Peyer's patch (tissue), 4 donors: ENCODE measurements at places on chromosomes 12 and 14. TPM values are rescaled to one million over a fixed set of nuclear protein-coding genes. Genes with fewer than 3 reads are reported as not detected.

DNA sequence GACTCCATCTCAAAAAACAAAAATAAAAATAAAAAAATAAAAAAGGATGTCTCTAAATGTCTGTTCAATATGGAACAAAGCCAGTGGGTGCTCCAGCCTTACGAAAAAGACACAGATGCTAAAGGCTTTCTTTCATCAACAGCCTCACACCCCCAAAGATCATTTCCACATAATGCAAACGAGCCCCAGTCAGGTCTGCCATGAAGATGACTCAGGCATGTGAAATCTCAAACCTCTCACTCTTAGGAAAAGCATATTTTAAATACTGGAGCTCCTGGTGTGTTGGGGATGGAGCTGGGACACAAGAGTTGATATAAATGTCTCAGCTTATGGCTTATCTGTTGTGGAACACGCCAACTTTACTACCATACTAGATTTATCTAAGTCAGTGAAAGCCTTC lies 49.9 kb upstream of the PLXNC1 start:
- no peaks in the 10 kb centered on the region for H3K27me3 ChIP-seq
- no peak overlapping the region for H3K4me3 ChIP-seq
- H3K4me1 ChIP-seq: peaks cover 14% of the 10 kb centered on the region
- H3K36me3 ChIP-seq: no peaks in the 10 kb centered on the region
- no peak overlapping the region for H3K27ac ChIP-seq
- DNase-seq: no peak

DNA sequence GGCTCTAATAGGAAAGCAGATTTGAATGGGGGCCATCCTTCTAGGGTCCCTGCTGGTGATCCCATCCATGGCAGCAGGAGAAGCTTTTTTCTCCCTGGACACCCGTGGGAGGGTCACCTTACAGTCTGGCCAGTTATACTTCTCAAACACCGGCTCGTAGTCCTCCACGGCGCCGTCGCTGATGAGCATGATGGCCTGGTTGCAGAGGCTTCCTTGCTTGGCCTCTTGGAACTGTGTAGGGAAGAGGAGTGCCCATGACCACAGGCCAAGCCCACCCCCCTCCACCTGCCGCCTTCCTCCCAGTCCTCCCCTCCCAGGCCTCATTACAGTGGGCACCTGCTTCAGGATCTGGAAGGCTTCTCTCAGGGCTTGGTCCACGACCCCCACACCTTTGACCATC lies 33.8 kb downstream of the CACNA2D4 start:
- no peak overlapping the region for H3K4me3 ChIP-seq
- H3K36me3 ChIP-seq: no peaks in the 10 kb centered on the region
- no peak overlapping the region for H3K27ac ChIP-seq
- H3K4me1 ChIP-seq: no peaks in the 10 kb centered on the region

GRCh38 chr14:42130815-42131214 lies 524.1 kb downstream of the LRFN5 start:
- no peak overlapping the region for H3K27ac ChIP-seq
- H3K4me3 ChIP-seq: no peak overlapping the region
- no peak for DNase-seq
- no peaks in the 10 kb centered on the region for H3K27me3 ChIP-seq
- H3K36me3 ChIP-seq: no peaks in the 10 kb centered on the region
- H3K4me1 ChIP-seq: no peaks in the 10 kb centered on the region

DNA sequence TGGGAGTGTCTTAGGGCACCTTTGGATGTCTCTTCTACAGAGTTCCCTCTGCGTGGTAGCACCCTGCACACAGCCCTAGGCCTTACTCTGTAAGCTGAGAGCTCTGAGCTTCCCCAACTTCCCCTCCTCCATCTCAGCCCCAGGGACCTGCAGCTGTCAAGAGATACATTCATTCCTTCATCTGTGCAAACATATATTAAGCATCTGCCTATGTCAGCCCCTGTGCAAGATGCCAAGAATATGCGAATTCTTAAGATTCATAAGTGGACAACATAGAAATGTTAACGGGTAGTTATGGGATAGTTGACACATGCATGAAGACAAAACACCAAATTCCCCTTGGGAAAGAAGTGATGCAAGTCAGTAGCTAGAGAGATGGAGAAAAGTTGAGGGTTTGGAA lies 190.8 kb downstream of the SLC41A2 start:
- no peak overlapping the region for H3K27ac ChIP-seq
- no peak overlapping the region for H3K4me3 ChIP-seq
- H3K4me1 ChIP-seq: no peaks in the 10 kb centered on the region
- H3K27me3 ChIP-seq: no peaks in the 10 kb centered on the region
- no peak for DNase-seq

DNA sequence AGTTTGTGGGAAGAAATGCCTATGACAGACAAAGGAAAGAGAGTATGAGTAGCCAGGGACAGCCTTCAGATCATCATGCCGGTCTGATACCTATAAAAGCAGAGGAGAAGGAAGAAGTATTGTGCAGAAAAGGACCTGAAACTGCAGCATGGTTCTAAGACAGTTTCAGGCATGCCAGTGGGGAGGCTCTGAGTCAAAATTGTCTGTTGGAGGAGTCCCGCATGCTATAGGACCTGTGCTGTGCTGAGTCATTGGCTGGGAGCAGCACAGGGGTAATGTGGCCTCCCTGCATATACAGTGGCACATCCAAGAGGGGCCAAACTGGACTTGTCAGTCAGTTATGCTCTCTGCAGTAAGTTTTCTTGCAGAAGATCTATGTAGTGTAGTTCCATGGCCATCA lies 40.7 kb downstream of the NEUROD4 start:
- no peaks in the 10 kb centered on the region for H3K27me3 ChIP-seq
- no peaks in the 10 kb centered on the region for H3K4me1 ChIP-seq
- H3K27ac ChIP-seq: no peak overlapping the region
- no peak for DNase-seq
- H3K36me3 ChIP-seq: no peaks in the 10 kb centered on the region
- no peak overlapping the region for H3K4me3 ChIP-seq

GRCh38 chr14:27242874-27243273 lies 645.0 kb upstream of the NOVA1 start:
- no peak for DNase-seq
- H3K4me3 ChIP-seq: no peak overlapping the region
- no peaks in the 10 kb centered on the region for H3K27me3 ChIP-seq

DNA sequence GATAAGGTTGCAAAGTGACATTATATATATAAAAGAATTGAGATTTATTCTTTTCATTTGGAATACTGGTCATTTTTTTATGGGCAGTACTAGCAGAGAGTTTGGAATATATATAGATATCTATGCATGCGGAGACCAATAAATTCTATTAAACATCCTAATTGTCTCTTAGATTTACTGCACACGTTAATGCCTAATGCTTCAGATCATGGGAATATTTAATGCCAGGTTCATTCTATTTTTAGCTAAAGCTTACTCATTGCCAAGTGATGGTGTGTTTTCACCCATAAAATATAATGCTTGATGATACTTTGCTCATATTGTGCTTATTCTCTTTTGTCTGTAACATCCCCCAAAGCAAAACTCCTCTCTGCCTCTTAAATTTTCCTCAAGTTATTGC lies 264.4 kb downstream of the TMEM117 start:
- DNase-seq: no peak
- H3K36me3 ChIP-seq: no peaks in the 10 kb centered on the region
- H3K27ac ChIP-seq: no peak overlapping the region

GRCh38 chr14:101058571-101058970 lies 155.0 kb upstream of the RTL1 start:
- H3K4me1 ChIP-seq: no peaks in the 10 kb centered on the region
- H3K27ac ChIP-seq: no peak overlapping the region
- no peaks in the 10 kb centered on the region for H3K27me3 ChIP-seq
- no peak for DNase-seq
- H3K4me3 ChIP-seq: no peak overlapping the region

DNA sequence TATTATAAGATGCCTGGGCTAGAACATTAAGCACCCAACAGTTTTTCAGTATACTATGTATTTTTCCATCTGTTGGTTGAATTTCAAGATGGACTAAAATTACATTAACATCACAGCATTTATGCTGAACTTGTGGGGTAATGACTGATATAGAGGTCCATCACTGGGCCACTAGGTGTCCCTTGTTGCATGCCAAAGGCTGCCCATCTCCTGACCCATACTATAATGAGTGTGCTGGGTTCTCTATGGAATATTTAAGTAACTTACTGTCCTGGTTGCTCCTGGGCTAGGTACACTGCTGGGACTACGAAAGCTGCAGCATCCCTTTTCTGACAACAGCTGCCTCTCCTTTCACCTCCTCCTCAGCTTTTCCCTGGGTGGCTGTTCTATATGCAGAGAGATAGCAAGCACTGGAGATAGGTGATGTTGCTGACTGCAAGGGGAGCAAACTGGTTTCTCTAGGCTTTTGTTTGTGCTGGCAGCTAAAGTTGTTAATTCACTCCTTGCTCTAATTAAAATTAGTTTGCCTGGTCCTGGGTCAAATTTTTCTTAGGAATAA lies 138.6 kb upstream of the TRHDE start:
- no peaks in the 10 kb centered on the region for H3K4me1 ChIP-seq
- no peaks in the 10 kb centered on the region for H3K36me3 ChIP-seq
- DNase-seq: no peak

DNA sequence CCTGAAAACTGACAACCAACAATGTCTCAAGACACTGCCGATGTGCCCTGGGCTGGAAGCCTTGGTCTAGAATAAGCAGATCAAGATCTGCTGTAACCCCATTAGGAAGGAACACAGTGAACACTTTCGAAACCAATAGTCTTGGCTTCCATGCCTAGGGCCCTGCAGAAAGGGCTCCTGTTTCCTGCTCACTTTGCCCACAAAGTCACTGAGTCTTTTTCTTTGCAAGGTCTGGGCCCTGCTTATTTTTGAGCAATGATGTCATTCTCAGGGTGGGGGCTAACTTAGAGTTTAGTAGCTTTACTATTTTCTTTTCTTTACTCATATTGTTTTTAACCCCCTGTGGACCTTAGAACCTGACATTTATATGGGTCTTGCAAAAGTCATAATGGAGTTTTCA lies 704.2 kb upstream of the TMEM132C start:
- no peaks in the 10 kb centered on the region for H3K4me1 ChIP-seq
- no peaks in the 10 kb centered on the region for H3K27me3 ChIP-seq
- no peak for DNase-seq

- H3K4me3 ChIP-seq: no peak overlapping the region
- no peak for DNase-seq
- no peaks in the 10 kb centered on the region for H3K27me3 ChIP-seq
- H3K27ac ChIP-seq: no peak overlapping the region
- no peaks in the 10 kb centered on the region for H3K36me3 ChIP-seq
- no peaks in the 10 kb centered on the region for H3K4me1 ChIP-seq
Observed at GRCh38 chr14:37546621-37547447, 48.2 kb downstream of the FOXA1 start.

GRCh38 chr14:21093769-21094681 lies 4.4 kb downstream of the ZNF219 start:
- DNase-seq: no peak
- no peak overlapping the region for H3K27ac ChIP-seq
- no peaks in the 10 kb centered on the region for H3K27me3 ChIP-seq

GRCh38 chr14:75911883-75912282 lies 69.9 kb downstream of the TGFB3 start:
- no peak overlapping the region for H3K4me3 ChIP-seq
- no peak overlapping the region for H3K27ac ChIP-seq
- peaks cover 4% of the 10 kb centered on the region for H3K4me1 ChIP-seq

- no peak overlapping the region for H3K4me3 ChIP-seq
- DNase-seq: no peak
Observed at GRCh38 chr14:80781972-80782367, 159.6 kb downstream of the CEP128 start.

GRCh38 chr12:1560704-1561103 lies 33.7 kb downstream of the FBXL14 start:
- H3K36me3 ChIP-seq: no peaks in the 10 kb centered on the region
- no peaks in the 10 kb centered on the region for H3K4me1 ChIP-seq
- H3K27ac ChIP-seq: no peak overlapping the region
- no peaks in the 10 kb centered on the region for H3K27me3 ChIP-seq
- DNase-seq: no peak

DNA sequence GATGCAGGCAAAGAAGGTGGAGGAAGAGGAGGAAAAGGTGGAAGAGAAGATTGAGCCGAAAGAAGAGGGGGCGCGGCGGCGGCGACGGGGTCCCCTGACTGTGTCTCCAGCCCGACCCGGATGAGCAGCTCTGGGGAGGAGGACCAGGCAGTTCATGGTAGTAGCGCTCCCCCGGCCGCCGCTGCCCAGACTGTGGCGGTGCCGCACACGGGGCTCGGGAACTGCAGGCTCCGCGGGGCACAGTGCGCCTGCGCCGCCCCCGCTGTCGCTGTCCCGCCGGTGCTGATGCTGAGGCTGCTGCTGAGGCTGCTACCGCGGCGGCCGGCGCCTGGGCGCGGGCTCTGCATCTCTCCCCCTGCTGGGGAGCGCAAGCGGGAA lies at the start of gene KCNH5:
KCNH5 (minus strand) TSS at position 225 of the 378 bp plus-strand sequence. CDS start 272 bp downstream, outside the sequence.
- no peak for DNase-seq
- no peaks in the 10 kb centered on the region for H3K36me3 ChIP-seq
- no peaks in the 10 kb centered on the region for H3K4me1 ChIP-seq

DNA sequence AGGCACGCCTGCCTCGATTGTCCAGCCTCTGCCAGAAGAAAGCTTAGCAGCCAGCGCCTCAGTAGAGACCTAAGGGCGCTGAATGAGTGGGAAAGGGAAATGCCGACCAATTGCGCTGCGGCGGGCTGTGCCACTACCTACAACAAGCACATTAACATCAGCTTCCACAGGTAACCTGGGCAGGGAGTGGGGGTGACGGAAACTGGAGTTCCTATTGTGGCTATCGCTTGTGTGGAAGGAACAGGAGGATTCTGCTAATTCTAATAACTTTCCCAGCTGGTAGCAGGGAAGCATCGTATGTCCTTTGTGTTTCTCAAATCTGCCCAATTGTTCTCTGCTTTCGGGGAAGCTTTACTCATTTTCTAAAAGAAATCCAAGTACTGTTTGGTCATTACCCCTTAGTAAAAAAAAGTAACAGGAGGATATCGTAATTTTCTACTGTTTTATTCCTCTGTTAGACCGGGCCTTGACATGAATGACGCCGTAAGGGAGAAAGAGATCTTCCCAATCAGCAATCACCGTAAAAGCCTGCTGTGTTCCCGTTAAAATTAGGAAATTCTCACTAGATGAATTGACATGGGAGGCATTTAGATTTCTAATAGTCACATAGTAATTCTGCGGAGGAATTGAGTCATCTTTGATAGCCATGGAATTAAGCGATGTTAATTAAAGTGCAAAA lies 449 bp downstream of the THAP2 start:
- no peak for DNase-seq
- no peaks in the 10 kb centered on the region for H3K27me3 ChIP-seq
- H3K4me3 ChIP-seq: peak overlapping the region; percentile 92
- no peaks in the 10 kb centered on the region for H3K36me3 ChIP-seq
- peaks cover 4% of the 10 kb centered on the region for H3K4me1 ChIP-seq

- no peak overlapping the region for H3K27ac ChIP-seq
- peaks cover 14% of the 10 kb centered on the region for H3K4me1 ChIP-seq
- H3K36me3 ChIP-seq: no peaks in the 10 kb centered on the region
Observed at GRCh38 chr12:106855221-106855758, 80.8 kb downstream of the RIC8B start.

The HOXC6 gene
- total RNA-seq: 1.7 TPM

The SIRT4 gene
- 4.3 TPM for total RNA-seq

The HOXC4 gene
- 1.9 TPM for total RNA-seq

The NUMB gene
- total RNA-seq: 125 TPM

The MBD6 gene
- total RNA-seq: 51.1 TPM

The MANSC1 gene
- 10.8 TPM for total RNA-seq

The KRT5 gene
- total RNA-seq: 0.94 TPM

The KRT81 gene
- total RNA-seq: not detected

The TMX1 gene
- 7.4 TPM for total RNA-seq

The TM9SF1 gene
- 45.3 TPM for total RNA-seq

The NEUROD4 gene
- not detected for total RNA-seq

The FSCB gene
- total RNA-seq: not detected

The NR4A1 gene
- 265 TPM for total RNA-seq
